Right cardiac atrium (tissue), 5 donors: ENCODE measurements at places on chromosomes 1 and 21.

GRCh38 chr1:153277852-153278251, 18.4 kb downstream of the LORICRIN start:
- no peak for DNase-seq

DNA sequence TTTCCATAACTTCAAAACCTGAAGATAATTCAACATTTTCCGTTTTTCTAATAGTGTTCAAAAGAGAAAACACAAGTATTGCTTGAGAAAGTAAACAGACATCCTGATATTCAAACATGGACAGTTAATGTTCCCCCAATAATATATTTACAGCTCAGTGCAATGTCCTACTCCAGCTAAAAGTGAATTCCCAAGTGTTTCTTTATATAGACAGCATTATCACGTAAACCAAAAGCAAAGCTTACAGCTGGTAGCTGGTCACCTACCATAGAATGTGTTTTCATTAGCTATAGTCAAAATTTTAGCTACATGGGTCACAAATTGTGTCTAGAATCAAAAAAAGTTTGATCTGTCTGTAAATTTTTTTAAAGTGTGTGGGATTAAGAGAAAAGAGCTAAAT, 34.9 kb downstream of the WLS start:
- no peak for DNase-seq

DNA sequence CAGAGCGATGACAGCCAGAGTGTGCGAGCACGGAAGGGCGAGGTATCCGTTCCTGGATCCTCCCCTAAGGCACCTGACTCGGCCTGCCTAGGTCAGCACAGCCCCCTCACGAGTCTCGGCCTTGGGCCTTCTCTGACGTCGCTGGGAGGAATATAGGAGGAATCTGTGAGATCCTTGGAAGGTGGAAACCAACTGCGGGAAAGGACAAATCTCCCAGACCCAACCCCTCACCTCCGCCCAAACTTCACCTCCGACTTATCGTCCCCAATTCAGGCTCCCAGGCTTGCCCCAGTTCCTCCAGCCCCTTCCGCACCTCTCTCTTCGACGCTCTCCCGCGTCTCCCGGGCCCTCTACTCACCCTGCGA, 494 bp downstream of the APH1A start:
- no peak for DNase-seq

- DNase-seq = no peak
Observed at GRCh38 chr1:235015291-235015985, 113.2 kb downstream of the TOMM20 start.

DNA sequence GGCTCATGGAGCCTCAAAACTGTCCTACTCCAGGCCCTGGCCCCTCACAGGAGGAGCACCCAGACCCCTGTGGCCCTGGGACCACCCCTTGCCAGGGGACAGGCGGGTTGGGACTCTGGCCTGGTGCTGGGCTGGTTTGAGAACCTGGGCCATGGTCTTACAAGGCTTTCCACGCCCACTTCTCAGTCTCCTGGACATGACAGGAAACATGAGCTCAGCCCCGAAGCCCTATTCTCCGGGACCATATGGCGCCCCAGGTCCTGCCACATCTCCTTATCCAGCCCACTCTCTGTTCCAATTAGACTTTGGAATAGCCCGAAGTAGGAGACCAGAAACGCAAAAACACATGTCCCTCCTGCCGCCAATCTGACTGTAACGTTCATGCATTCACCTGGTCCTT, 47.9 kb downstream of the KCNAB2 start:
- DNase-seq = no peak

- no peak for DNase-seq
Observed at GRCh38 chr1:31795801-31796621, 19.8 kb downstream of the SPOCD1 start.

DNA sequence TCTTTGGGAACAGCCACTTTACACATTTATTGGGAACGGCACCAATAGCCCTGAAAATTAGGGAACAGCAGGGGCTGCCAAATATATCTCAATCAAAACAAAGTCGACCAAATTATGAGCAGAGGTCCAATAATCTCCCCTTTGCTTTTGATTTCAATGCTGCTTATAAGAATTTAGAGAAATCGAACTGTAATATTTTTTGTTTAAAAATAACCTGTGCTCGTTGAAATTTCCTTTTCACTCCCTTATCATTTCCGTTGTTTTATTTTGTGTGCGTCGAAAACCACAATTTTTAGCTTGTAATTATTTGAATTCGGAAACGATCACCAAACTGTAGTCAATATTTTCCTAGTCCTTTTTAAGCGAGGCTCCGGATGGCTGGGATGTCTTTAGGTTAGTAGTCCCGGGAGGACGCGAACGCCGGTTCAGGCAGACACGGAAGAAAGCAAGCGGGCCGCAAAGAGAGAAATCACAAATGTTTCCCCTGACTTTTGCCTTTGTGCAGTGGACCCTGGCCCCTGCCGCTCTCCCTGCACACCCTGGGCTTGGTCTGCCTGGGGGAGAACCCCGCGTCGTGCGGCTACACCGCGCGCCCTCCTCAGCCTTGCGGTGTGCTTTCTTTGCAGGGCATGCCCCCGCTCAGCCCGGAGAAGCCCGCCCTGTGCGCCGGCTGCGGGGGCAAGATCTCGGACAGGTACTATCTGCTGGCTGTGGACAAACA, 2.3 kb downstream of the LHX9 start:
- peak; percentile 49 for DNase-seq

DNA sequence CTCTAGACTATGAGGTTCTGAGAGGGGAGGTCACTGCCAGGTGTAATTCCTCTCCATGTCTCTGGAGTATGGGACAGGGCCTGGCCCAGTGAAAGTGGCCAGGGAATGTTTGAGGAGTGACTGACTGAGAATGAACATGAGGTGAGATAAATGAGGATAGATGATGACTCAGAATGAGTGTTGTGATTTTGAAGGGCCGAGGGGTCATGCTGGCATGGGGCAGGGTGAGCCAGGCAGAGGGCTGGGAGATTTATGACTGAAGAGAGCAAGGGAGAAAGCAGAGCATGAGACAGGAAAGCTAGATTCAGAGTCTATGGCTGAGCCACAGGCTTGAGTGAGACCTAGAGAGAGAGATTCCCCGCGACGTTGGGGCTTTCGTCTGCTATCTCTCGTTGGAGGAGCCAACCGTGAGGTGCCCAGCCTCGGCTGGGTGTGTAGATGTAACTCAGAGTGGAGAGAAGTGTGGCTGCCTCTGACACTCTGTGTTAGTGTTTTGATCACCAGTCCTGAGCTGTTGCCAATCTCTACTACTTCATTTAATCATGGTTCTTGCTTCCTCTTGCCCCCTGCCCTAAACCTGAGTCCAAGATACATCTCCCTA, 50.1 kb downstream of the FOXD2 start:
- no peak for DNase-seq

- no peak for DNase-seq
Observed at GRCh38 chr21:42732033-42732410, 78.6 kb downstream of the PDE9A start.

DNA sequence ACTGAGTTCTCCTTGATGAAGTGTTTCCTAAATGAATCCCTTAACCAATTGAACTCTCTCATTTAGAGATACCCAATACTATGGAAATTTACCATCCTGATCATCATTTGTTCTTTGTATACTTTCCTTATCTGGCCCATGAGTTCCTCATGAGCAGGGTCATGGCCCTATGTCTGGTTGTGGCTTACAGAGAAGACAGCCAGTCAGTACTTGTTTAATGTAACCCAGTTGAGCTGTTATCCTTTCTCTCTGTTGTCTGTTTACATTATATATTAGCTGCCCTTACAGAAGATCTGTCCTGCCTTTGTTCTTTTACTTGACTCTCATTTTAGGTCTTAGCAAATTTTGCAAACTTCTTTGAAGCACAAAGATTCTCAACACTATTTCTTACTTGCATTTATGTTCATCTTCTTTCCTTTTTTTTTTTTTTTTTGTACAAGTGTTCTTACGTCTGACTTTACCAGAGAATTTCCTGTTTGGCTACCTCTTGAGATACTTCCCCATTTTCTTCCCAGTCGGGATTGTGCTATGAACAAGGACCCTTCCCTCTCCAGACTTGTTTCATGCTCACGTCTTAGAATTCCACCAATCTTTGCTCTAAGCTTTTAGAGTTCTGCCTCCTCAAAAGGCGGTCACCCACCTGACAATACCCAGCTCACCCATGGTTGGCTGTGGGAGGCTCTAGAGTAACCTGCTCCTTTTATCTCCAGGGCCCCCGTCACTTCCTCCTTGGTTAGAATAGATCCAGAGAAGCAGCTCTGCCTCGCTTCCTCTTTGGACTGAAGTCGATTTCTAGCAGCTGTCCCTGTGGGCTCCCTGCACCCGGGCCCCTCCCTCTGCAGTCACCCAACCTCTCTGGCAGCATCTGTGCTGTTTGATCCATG, 53.6 kb upstream of the RUNX1 start:
- DNase-seq = peak; percentile 68

DNA sequence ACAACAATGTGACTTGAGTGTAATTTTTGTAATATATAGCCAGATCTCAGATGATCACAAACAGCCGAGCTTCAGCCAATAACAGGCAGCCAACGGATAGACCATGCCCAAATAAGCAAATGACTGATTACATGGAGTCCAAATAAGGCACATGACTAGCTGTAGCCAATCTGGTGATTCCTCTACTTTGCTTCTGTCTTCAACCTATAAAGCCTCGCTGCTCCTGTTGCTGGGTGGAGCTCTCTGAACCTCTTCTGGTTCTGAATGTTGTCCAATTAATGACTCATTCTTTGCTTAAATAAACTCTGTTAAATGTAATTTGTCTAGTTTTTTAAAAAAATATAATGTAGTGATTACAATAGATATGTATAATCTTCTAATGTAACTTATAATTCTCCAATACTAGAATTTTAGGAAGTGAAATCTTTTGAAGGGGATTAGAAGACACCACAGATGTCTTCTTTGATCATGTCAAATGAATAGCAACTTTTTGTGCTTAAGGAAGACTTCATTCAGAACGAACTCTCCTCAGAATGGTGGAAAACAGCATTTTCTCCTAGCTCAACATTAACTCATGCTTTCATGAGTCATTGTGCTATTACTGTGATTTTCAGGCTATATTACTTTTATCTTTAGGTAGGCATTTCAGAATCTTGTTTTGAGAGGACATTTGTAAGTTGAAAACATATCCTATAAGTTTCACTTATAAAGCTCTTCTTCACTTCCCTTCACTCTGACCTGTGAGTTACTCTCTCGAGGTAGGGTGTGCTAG, 857.8 kb upstream of the B3GALT2 start:
- no peak for DNase-seq

GRCh38 chr1:7558041-7558461, 213.0 kb upstream of the VAMP3 start:
- DNase-seq = peak; percentile 72

DNA sequence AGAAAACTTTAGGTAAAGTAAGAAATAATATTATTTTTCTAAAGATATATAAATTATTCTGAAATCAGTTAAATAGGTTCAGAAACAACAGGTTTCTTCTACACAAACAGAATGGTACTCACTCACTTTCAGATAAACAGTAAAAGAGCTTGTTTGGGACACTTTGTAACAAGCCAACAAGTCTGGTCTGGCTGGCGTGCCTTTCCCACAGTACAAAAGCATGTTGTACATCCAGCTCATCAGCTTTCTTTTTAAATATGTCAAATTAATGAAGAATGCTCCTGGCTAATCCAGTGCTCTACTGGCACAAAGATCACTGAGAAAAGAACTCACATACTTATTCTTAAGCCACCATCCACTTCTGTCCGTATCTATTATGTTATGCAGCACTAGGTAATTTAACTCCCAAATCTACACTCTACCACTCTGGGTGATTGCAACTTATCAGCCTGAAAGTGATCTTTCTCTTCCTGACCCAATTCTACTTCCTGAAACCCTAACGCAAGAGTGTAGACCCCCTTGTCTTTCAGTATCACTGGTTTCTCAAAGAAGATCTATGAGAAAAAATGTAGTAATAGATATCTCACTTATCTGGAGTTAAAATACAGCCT, 32.6 kb downstream of the TRIT1 start:
- no peak for DNase-seq

DNA sequence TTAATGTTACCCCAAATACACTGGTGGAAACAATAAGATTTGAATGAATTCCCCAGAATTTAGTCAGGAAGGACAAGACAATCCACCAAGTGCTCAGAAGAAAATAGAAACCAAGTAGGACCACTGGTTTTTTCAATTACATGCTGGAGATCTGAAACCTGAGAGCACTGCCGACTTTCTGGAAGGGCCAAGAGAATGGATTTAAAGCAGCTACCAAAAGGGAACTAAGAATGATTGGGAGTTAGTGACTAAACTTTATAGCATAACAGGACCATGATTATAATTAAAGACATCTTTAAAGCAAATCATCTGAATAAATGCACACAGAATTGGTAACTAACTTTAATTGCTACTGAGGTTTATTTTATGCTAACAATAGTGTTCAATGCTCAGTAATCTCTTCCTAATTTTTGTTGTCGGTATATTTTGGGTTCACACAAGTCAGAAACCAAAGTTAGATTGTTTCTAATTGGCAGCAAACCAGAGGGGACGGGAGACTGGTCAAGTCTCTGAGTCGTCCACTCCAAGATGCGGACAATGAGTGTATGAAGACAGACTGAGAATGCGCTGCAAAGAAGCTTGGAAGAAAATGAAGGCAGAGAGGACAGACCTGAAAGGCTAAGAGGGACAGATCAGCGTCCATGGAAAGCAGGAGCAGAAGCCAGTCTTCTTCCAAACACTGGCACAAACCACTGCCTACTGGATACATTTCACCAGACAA, 2.3 kb upstream of the RGS13 start:
- no peak for DNase-seq

- no peak for DNase-seq
Observed at GRCh38 chr1:96361961-96362360, 359.6 kb upstream of the PTBP2 start.

DNA sequence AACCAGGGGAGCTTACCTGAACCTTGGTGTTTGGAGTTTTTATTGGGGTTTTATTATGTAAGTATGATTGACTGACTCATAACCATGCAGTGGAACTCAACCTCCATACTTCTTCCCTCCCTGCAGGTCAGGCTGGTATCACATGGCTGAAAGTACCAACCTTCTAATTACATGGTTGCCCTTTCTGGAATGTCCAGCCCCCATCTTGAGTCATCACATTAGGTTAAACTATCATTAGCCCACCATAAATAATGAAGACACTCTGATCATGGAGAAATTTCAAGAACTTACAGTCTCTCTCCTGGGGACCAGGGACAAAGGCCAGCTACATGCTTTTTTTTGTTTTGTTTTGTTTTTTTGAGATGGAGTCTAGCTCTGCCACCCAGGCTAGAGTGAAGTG, 19.2 kb upstream of the DPH5 start:
- no peak for DNase-seq

GRCh38 chr1:37393173-37394120, 80.9 kb upstream of the ZC3H12A start:
- no peak for DNase-seq
